GM12892 (cell line): ENCODE measurements at places on chromosomes 3 and 15.

- no peak for DNase-seq
Measured at GRCh38 chr3:173568623-173569022, 171.1 kb downstream of the NLGN1 start.

- DNase-seq = no peak
Measured at GRCh38 chr3:171088964-171089754, 62.6 kb upstream of the SLC2A2 start.

DNA sequence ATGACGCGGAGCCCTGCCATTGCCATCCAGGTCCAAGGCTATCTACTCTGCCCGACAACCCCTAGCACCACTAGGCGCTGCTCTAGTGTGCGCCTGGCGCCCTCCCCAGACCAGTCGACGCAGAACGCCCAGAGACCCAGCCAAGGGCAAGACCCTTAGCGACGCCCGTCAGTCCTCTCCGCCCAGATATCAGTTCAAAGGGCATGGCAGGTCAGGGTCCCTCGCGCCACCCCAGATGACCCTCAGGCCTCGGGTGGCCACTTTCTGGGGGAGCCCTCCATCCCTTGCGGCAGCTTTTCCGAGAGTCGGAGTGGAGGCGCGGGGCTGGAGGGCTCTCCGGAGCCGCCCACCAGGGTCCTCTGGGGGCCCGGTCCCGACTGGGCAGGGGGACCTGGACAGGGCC lies 371 bp upstream of the CLSTN2 start:
- no peak for DNase-seq

DNA sequence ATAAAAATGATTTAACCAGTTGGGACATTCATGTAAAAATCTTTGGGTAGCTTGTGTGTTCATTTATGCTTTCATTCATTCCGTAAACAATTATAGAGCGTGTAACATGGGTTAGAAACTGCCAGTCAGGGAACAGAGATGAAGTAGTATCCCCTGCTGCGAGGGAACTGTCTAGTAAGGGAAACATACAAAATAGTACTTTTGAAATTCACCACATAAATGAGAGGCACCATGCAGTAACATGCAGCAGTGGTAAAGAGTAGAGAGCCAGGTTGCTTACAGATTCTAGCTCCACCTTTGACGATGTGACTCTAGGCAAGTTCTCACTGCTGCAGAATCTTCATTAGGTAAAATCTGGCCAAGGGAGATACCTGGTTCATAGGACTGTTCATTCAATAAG lies 938 bp downstream of the DZIP3 start:
- DNase-seq = no peak

DNA sequence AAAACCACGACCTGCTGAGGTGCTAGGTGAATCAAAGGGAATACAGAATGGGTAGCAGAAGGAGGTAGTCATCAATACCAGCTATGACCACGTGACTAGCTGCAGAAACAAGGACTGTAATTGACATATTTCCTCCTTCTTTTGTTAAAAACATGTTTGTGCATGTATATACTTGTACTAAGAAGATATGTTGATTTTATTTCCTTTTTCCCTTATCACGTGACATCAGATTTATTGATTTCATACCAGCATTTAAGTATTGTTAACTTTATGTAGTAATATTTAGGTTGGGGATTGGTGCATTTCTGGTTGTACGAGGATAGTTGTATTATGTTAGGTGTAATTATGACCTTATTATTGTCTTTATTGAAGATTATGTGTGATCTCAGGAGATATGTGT lies 36.2 kb downstream of the PEX5L start:
- DNase-seq = no peak

DNA sequence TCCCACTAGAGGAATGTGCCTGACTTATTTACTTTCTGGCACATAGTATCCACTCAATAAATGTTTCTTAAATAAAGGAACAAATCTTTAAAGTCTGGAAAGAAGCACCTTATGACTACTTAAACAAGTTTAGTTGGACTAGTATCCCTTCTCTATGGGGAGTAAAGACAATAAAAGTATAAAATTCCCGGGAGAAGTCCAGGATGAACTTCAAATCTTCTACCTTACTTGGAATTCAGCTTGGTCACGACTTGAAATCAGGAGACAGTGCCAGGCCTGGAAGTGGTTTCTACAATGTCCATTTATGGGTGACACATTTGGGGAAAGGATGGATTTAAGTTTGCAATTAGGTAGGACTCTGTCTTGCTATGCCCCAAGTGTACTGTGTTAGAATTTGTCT lies 196.5 kb downstream of the NR1D2 start:
- no peak for DNase-seq

DNA sequence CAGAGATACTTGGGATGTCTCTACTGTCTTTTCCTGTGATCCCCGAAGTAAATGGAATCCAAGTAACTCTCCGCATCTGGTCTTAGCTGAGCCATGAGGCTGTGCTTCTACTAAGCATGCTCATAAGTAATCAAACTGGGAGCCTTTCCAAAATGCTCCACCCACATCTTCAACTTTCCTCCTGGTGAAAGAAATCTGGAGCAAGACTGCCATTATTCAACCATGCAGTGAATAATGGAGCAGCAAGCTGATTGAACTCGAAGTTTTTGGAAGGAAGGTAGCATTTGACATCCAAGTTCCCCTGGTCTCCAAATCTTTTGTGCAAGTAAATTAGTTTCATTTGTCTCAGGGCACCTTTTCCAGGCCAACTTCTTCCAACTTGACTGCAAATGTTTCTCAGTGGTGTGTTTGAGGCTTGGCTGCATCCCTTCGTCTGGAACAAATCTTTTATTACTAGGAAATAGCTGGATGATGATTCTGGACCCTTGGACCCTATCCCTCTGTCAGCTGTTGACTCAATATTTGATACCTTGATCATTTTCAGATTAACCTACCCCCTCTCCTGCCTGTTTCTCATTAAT lies 19.4 kb downstream of the GXYLT2 start:
- DNase-seq = no peak

DNA sequence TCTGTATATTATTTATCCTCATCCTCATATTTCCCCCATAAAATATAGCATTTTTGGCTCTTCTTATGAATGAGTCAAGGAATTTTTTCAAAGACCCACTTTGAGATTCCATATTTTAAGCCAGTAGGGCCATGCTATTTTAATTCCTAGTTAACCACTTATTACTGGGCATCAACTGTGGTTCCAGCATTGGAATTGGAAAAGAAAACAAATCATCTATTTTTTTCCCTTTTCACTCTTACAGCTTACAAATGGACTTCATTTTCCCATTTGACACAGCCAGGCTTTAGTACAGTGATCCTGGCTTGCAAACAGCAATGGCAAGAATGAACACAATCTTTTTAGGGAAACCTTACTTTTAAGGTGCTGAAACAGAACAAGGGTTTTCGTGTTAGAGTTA lies 19.4 kb upstream of the PLCL2 start:
- no peak for DNase-seq

DNA sequence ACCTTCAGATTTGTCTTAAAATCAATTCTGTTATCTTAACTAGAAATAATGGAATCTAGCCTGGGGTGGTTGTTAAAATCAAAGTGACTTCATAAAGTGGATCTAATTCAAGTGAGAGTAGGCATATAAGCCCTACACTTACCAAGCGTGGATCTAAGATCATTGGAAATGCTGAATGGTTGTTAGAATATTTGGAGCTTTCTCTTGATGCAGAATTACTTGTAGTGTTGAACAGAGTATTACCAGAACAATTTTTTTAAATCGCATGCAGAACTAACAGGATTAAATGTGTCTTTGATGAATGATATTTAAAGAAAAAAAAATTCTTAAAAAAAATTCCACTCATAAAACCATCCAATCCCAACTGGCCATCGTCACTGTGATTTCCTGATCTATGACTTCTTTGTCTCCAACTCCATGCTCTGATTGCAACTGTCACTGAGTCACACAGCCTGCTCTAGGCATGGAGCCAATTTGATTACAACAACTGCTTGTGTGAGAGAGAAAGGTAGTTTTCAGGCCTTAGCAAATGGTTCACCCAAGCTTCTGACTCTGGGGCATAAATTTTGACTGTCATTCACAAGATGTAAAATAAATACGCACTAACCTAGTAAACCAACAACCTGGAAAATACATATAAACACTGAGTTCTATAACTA lies 25.9 kb upstream of the SPRED1 start:
- no peak for DNase-seq

GRCh38 chr3:64915778-64916177 lies 228.0 kb upstream of the ADAMTS9 start:
- DNase-seq = no peak

- no peak for DNase-seq
Measured at GRCh38 chr3:168975576-168975975, 687.9 kb downstream of the MECOM start.

DNA sequence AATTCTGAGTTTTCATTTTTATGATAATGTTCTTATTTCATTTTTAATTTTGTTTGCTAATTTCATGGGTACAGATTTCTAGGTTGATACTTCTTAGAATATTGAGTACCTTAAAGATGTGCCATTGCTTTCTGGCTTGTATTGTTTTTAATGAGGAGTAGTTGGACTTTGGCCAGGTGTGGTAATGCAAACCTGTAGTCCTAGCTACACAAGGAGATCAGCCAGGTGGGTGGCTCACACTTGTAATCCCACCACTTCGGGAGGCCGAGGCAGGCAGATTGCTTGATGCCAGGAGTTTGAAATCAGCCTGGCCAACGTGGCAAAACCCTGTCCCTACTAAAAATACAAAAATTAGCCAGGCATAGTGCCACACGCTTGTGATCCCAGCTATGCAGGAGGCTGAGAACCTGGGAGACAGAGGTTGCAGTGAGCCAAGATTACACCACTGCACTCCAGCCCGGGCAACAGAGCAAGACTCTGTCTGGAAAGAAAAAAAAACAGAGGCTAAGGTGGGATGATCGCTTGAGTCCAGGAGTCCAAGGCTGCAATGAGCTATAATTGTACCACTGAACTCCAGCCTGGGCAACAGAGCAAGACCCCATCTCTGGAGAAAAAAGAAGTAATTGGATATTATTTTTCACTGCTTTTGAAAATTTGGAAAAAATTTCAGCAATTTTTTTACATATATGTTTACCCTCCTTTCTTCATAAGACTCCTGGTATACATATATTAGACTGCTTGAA lies 198.0 kb downstream of the ALCAM start:
- DNase-seq = no peak

- no peak for DNase-seq
Measured at GRCh38 chr3:6301626-6302025, 559.3 kb upstream of the GRM7 start.

- DNase-seq = no peak
Measured at GRCh38 chr15:60115579-60116380, 111.7 kb downstream of the FOXB1 start.

DNA sequence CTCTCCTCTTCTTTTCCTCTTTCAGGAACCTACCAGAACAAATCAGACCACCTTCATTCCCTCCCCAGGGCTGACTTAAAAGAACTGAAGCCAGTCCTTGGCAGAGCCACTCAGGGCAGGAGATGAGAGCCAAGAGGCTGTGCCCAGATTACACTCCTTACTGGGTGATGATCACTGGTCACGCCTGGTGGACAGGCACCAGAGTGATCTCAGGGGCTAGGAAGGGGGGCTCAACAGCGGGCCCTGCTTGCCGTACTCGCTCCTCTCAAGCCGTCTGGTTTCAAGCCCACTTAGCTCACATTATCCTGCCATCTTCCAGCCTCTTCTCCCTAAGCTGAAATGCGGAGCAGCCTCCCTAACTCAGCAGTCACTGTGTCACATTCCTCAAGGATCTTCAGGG lies 1.7 kb upstream of the FAH start:
- DNase-seq = no peak

DNA sequence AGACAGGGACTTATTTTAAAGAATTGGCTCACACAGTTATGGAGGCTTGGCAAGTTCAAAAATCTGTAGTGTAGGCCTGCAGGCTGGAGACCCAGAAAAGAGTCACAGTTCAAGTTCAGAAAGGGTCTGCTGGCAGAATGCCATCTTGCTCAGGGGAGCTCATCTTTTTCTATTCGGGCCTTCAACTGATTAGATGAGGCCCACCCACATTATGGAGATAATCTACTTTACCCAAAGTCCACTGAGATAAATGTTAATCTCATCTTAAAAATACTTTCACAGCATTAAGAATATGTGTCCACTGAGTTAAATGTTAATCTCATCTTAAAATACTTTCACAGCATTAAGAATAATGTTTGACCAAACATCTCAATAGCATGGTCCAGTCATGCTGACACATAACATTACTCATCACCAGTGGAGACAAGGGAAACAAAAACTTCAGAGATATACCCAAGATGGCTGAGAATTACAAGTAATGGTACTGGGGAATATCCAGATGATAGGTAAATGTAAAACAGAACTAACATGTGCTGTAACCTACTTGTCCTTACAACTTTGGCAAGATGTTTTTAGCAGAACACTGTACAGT lies 74.3 kb upstream of the STAC start:
- no peak for DNase-seq

DNA sequence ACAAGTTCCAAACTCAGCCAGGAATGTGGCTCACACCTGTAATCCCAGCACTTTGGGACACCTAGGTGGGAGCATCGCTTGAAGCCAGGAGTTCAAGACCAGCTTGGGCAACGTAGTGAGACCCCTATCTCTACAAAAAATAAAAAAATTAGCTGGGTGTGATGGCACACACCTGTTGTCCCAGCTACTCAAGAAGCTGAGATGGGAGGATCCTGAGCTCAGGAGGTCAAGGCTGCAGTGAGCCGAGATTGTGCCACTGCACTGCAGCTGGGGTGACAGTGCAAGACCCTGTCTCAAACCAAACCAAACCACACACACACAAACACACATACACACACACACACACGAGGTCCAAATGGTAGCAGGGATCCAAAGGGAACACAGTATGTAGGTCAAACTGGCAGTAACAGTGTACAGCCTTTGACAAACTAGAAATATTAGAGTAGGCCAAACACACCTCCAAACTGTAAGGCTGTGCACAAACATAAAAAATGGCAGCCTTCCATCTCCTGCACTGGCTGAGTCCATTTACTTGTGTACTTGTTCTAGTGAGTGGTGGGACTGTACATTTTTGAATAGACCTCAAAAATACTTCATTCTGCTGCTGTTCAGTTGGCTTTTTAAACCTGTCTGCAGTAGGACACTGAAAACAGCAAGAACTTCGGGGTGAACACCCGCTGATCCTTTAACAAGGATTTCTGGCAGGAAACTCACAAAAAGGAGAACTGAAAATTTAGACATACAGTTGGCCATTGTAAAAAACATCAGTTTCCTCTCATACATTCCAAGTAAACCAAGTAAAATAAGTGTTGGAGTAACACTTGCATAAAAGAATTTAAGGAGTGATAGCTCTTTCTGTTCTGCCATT lies 33.6 kb downstream of the INTS14 start:
- no peak for DNase-seq

- DNase-seq = no peak
Measured at GRCh38 chr15:70016511-70016994, 81.2 kb downstream of the TLE3 start.

GRCh38 chr3:151276687-151277042 lies 1.7 kb downstream of the P2RY14 start:
- DNase-seq = no peak

GRCh38 chr15:44029940-44030568 lies 165.0 kb downstream of the FRMD5 start:
- DNase-seq = no peak

- no peak for DNase-seq
Measured at GRCh38 chr3:56253941-56254665, 214.2 kb downstream of the ERC2 start.
